Tibial nerve (tissue), 4 donors: ENCODE measurements at places on chromosomes 5 and 9. TPM values are rescaled to one million over a fixed set of nuclear protein-coding genes. Genes with fewer than 3 reads are reported as not detected.

FAM81B gene
- total RNA-seq: not detected

GRCh38 chr5:149002761-149003689 is 59.8 kb downstream of the SH3TC2 start:
- peaks cover 7% of the 10 kb centered on the region for H3K4me1 ChIP-seq
- H3K4me3 ChIP-seq: no peak overlapping the region
- no peaks in the 10 kb centered on the region for H3K27me3 ChIP-seq
- no peak for DNase-seq
- no peaks in the 10 kb centered on the region for H3K36me3 ChIP-seq

DNA sequence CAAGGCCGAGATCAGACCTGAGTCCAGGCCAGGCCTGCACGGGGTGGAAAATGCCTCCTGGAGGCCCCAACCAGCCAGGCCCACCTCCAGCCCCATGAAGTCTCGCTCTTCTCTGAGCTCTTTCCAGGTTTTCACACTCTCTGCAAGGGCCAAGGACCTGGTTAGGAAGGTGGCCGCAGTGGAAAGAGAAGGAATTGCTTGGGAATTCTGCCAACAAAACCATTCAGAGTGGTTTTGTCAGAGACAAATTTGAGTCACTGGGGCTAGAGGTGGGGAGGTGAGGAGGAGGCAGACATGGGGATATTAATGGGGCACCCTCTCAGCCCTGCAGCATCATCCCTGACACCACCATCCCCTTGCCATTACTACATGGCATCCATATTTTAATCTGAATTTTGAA is 261.0 kb downstream of the ROR2 start:
- H3K36me3 ChIP-seq: no peaks in the 10 kb centered on the region
- no peak overlapping the region for H3K4me3 ChIP-seq
- no peaks in the 10 kb centered on the region for H3K27me3 ChIP-seq
- no peaks in the 10 kb centered on the region for H3K4me1 ChIP-seq
- H3K27ac ChIP-seq: no peak overlapping the region
- DNase-seq: no peak

DNA sequence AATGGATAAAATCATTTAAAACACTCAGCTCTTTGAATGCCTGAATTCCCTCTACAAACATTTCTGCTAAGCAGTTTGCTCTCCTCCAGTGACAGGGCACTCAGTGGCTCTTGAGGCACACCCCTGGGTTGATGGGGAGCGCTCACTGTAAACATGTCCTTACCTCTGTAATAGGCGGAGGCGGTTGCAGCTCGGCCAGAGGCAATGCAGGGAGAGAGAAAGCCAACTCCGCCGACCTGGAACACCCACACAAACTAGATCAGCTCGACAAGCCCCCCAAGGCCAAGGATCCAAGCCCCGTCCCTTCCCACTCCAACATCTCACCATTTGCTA is 329 bp downstream of the CDC23 start:
- peak overlapping the region; percentile 88 for H3K4me3 ChIP-seq
- peaks cover 25% of the 10 kb centered on the region for H3K36me3 ChIP-seq
- peaks cover 31% of the 10 kb centered on the region for H3K4me1 ChIP-seq

GRCh38 chr9:107292821-107293542 is 9.9 kb downstream of the RAD23B start:
- DNase-seq: no peak
- H3K27ac ChIP-seq: no peak overlapping the region
- H3K4me3 ChIP-seq: no peak overlapping the region
- H3K27me3 ChIP-seq: no peaks in the 10 kb centered on the region
- peaks cover 73% of the 10 kb centered on the region for H3K4me1 ChIP-seq

- no peak for DNase-seq
- no peak overlapping the region for H3K4me3 ChIP-seq
- H3K27ac ChIP-seq: no peak overlapping the region
Measured at GRCh38 chr5:104817127-104817526, 1254.5 kb upstream of the NUDT12 start.

DNA sequence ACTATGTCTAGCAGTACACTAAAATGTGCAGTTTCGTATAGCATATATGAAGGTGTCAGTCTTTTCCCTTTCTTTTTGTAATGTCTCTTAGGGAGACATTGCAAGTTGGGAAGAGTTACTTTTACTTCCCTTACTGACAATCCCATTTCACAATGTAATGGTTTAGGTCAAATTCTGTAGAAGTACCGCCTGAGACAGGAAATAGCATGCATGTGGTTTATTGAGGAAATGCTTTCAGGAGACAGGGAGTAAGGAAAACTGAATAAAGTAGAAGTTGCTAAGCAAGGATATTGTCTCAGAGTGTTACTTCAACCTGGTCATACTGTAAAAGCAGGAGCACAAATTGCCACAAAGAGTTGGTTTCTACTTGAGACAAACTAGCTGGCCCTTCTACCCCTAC is 32.1 kb upstream of the MSANTD3 start:
- no peak for DNase-seq
- no peak overlapping the region for H3K27ac ChIP-seq
- peaks cover 15% of the 10 kb centered on the region for H3K36me3 ChIP-seq
- H3K4me1 ChIP-seq: no peaks in the 10 kb centered on the region
- H3K4me3 ChIP-seq: no peak overlapping the region
